ENCODE measurements at places on chromosomes 1 and 21.

- no peak for DNase-seq
Observed at GRCh38 chr1:16087733-16088132, 14.3 kb upstream of the FAM131C start.

GRCh38 chr1:5856246-5856815 lies 135.9 kb downstream of the NPHP4 start:
- no peak for DNase-seq

DNA sequence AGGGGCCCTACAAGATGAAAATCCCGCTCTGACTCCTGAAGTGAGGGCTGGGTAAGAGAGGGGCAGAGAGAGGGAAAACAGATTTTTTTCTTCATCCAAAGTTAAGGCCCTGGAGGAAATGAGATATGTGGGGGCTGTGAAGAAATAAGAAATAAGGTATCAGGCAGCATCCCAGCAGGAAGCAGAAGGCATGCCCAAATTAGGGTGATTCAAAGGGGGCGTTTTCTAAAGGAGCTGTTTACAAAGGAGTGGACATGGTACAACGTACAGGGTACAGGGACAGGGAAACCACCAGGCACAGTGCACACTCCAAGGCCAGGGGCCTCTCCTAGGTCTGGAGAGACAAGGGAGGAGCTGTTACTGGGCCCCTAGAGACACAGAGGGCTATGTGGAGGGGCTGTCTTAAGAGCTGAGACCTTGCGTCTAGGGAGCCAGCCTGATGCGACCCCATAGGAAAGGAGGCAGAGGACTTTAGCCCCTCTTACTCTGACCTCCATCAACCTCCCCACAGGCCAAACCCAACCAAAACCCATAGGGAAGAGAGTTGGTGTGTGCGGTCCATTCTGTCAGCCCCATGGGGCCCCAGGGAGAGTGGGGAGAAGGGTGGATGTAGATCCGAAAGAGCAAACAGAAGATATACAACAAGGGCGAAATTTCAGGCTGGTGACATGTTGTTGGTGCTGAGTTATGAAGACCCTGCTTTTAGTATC lies 38.6 kb downstream of the STYXL2 start:
- no peak for DNase-seq

DNA sequence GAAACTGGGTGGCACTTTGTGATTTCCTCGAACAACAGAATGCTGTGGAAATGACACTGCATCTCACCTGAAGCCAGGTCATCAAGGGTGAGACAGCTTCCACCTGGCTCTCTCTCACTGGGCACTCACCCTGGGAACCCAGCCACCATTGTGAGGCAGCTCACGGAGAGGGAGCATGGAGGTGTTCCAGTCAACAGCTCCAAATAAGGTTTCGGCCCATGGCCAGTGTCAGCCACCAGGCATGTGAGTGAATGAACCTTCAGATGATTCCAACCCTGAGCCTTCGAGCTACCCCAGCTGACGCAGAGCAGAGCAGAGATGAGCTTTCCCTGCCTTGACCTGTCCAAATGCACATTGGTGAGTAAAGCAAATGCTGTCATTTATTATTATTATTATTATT lies 58.1 kb downstream of the SYDE2 start:
- no peak for DNase-seq

DNA sequence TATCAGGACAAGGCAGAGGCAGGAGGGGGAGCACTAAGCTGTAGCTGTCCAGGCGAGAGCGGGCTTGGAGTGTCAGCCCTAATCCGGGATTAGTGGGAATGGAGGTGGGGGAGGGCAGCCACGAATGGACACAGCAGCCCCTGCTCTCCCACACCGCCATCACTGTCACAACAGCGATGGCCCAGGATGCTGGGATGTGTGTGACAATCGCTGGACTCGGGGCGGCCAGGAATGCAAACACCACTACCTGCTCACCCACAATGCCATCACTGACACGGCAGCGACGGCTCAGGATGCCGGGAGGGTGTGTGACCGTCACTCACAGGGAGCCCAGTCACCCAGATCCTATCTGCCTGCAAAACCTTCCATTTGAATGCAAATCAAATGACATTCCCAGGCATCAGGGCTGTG lies 2.9 kb downstream of the C2CD2 start:
- DNase-seq, result no peak

DNA sequence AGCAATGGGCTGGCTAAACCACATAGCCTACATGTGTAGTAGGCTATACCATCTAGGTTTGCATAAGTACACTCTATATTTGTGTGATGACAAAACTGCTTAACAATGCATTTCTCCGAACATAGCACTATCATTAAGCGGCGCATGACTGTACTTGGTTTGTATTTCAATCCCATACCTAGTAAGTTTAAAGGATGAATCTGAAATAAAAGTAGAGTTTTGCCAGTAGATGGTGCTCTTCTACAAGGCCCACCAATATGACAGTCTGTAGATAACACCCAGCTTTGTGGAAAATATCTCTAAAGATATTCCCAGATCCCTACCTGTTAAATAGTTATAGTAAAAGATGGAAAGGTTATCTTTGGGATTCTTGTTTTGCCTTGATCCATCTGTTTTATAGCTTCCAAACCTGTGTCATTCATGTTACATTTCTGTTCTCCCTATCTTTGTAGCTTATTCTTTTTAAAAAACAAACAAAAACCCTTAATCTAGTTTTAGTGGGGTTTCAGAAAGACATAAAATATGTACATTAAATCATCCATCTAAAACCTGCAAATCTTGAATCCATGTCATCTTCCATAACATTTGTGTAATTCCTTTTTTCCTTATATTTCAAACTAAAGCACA lies 33.9 kb upstream of the ASPM start:
- DNase-seq, result no peak

DNA sequence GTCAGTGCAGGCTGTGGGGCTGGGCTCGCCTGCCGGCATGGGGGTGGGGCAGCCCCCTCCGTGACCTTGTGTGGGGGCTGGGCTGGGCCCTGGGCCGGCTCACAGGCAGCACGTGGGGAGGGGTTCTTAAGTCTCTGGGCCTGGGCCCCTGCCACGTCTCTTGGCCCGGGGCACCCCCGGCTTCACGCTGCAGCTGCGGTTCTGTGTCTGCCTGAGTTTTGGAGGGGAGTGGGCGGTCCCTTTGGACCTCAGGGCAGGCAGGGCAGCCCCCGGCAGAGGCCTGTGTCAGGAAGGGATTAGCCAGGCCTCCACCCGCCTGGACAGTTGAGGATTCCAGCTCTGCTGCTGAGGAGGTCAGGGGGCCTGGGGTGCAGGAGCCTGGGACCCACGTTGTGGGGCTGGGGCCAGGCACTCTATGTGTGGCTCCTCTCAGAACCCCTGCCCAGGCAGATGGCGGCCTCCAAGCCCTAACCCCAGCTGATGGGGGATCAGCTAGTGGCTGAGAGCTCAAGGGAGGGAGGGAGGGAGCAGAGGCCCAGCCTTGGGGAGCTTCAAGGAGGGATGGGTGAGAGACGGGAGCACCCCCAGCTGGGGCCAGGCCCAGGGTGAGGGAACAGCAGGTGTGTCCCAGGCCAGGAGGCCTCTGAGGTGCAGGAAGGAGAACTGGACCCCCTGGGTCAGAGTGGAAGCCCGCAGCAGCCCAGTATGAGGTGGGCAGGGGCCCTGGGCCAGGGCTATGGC lies 1.8 kb upstream of the PLCH2 start:
- no peak for DNase-seq

DNA sequence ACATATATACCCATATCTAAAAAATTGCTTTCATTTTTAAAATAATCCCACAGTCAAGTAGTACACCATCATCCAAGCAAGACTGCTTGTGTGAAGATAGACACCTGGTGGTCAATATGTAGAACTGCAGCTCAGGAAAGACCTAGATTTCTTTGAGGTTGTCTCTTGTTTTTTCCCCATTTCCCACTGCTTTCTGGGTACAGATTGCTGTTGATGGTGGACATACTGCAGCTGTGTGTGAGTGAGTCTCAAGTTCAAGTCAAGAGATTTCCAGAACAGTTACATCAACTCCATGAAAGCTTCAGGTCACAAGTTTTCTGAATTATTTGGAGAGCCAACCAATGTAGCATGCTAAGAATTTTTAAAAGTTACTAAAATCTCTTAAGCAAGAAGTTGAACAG lies 306.4 kb downstream of the DUSP10 start:
- DNase-seq, result no peak

- DNase-seq, result no peak
Observed at GRCh38 chr21:32457360-32457840, 44.9 kb downstream of the EVA1C start.

DNA sequence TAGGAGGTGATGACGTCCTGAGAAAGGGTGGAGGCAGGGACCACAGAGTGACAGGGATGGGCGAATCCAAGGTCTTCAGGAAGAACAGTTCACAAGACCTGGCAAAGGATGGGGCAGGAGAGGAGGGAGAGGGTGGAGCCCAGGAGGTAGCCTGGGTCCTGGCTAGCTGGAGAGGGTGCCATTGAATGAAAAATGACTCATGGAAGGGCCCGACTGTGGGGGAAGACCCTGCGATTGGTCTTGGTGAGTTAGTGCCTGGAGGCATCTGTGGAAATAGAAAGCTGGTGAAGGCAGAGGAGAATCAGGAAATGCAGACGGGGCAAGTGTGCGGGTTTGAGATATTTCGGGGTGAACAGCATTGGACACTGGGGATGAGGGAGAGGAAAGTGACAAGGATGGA lies 60.3 kb upstream of the SLC45A1 start:
- no peak for DNase-seq

DNA sequence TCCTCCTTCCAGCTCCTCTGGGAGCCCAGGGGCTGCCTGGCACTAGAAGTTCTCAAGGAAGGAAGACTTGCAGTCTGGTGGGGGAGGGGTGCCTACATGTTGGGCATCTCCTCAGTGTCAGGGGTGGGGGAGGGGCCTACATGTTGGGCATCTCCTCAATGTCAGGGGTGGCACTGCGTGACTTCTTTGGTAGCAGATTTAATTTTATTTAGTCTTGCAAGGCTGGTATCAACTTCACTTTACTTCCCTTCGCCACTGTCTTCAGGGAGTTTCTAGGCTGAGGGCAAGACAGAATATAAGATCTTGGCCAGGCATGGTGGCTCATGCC lies 18.5 kb downstream of the ADORA1 start:
- no peak for DNase-seq

GRCh38 chr1:70314706-70315304 lies 39.7 kb downstream of the ANKRD13C start:
- DNase-seq, result no peak

Data from stimulated activated CD4-positive, alpha-beta T cell treated with anti-CD3 and anti-CD28 coated beads, Interleukin-2, amount 100 ng/mL, for 24 hours (primary cell).